ENCODE measurements at places on chromosomes 13 and 19. TPM values are rescaled to one million over a fixed set of nuclear protein-coding genes. Genes with fewer than 3 reads are reported as not detected.

DNA sequence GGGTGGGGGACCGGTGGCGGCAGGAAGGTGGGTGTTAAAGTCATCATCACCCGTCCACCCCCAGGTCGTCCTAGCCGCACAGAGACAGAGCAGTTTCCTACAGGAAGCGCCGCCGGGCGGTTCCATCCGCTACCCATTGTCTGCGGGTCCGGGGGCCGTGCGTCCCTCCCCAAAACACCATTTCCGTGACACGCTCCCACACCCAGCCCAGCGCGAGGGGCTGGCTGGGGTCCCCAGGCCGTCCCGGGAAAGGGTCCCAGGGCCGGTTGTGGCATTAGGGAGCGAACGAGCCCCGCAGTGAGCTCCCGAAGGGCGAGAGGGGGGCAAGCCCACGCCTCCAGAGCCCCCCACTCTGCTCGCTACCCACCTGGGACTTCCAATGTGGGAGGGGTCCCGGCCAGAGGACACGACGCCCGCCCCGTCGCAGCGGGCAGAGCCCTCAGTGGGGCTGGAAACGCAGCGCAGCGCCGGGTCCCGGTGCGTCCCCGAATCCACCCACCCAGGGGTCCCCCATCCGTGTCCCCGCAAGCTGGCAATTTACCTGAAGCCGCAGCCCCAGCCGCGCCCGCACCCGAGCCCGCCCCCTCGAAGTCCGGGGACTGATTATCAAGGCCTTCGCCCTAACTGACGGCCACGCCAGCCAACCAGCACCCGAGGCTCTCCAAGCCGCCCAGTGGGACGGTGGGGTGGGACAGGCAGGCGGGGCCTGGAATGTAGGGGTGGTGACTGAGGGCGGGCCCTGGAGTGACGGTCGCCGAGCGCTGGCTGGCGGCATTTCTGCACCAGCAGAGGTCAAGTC is at the start of gene KANK3:
Gene KANK3 (minus strand): TSS at position 579 of the 799 bp plus-strand sequence. CDS start 5,434 bp downstream, outside the sequence.
- DNase-seq: peak; percentile 88
- H3K27me3 ChIP-seq: peaks cover 56% of the 10 kb centered on the region
- H3K36me3 ChIP-seq: no peaks in the 10 kb centered on the region
- no peak within 1 kb of the TSS for H3K27ac ChIP-seq
- H3K4me3 ChIP-seq: peak within 1 kb of the TSS; percentile 64

- no peaks in the 10 kb centered on the region for H3K27me3 ChIP-seq
- H3K4me1 ChIP-seq: no peaks in the 10 kb centered on the region
- H3K4me3 ChIP-seq: no peak overlapping the region
- DNase-seq: no peak
- H3K36me3 ChIP-seq: no peaks in the 10 kb centered on the region
These were observed 35.3 kb upstream of the SLC10A2 start for GRCh38 chr13:103101500-103101899.

DNA sequence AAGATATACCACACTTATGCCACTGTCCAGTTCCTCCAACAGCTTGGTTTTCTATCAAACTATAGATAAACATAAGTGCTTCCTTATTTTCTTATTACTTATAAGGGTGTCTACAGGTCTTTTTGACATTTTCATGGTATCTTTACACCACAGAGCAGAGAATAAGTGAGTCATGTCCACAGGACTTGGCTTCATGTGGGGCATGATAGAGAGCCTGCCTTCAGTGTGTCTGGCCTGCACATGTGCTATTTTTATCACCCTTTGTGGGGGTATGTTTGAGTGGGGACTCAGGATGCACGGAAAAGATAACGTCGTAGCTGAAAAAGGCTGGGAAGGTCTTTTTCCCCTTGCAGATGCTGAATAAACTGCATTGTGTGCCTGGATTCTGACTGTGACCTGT is 8.1 kb upstream of the STOML3 start:
- DNase-seq: no peak
- H3K4me1 ChIP-seq: no peaks in the 10 kb centered on the region
- no peaks in the 10 kb centered on the region for H3K36me3 ChIP-seq
- H3K27me3 ChIP-seq: no peaks in the 10 kb centered on the region

GRCh38 chr19:35204799-35205732 is 23.5 kb downstream of the FAM187B start:
- H3K4me3 ChIP-seq: no peak overlapping the region
- no peak for DNase-seq
- H3K36me3 ChIP-seq: no peaks in the 10 kb centered on the region
- H3K4me1 ChIP-seq: peaks cover 6% of the 10 kb centered on the region

DNA sequence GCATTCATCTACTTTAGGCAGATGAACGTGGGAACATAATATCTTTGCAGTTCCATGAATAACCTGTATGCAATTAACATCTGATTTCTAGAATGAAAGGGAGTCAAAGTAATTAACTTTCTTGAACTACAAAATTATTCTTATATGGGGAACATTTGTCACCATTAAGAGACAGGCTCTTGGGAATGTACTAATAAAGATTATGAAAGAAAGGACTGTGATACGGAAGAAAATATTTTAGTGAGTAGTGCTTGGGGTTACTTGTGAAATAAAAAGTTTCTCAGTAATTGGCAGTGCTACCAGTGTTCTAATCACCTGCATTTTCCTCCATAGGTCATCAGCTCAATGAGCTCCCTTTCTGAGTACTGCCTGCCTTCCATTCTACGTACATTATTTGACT is 85.4 kb downstream of the FRY start:
- peaks cover 11% of the 10 kb centered on the region for H3K36me3 ChIP-seq
- no peak for DNase-seq
- no peaks in the 10 kb centered on the region for H3K27me3 ChIP-seq
- no peak overlapping the region for H3K27ac ChIP-seq
- no peak overlapping the region for H3K4me3 ChIP-seq

- H3K4me1 ChIP-seq: no peaks in the 10 kb centered on the region
- H3K27me3 ChIP-seq: no peaks in the 10 kb centered on the region
- H3K36me3 ChIP-seq: no peaks in the 10 kb centered on the region
- no peak overlapping the region for H3K27ac ChIP-seq
- H3K4me3 ChIP-seq: no peak overlapping the region
These were observed 180.1 kb downstream of the NUFIP1 start for GRCh38 chr13:44809190-44809589.

GRCh38 chr19:39405958-39406655 is 540 bp upstream of the ZFP36 start:
- no peak for DNase-seq
- H3K27me3 ChIP-seq: peaks cover 27% of the 10 kb centered on the region
- no peak overlapping the region for H3K27ac ChIP-seq
- peak overlapping the region; percentile 89 for H3K4me3 ChIP-seq

DNA sequence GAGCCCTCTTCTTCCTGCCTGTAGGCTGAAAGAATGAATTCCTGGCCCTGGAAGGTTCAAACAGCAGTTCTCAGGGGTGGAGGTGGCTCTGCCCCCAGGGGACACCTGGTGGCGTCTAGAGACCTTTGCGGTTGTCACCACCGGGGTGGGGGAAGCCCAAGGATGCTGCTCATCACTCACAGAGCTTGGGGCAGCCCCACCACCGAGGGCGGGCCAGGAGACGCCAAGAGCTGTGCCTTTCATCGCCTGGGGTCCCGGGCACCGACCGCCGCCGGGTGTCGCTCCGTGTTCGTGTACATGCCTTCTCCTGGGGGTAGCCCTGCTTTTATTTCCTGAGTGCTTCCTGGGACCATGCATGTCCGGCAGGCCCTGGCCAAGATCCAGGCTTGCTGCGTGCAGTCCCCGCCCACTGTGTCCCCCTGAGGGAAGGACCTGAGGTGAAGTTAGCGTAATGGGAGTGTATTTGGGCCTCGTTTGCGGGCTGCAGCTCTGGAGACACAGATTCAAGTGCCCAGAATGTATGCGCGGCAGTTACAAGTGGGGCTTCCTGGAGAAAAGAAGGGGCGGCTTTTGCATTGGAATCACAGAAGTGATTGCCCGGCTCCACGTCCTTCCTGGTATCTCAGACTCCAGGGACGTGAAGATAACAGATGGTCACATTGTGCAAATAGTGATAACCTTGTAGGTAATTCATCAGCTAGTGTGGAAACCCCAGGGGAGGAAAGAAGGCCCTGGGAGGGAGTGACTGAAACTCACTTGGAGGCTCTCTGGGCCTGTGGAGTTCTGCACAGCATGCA is 7.8 kb downstream of the DOT1L start:
- H3K27me3 ChIP-seq: no peaks in the 10 kb centered on the region
- H3K4me3 ChIP-seq: no peak overlapping the region
- H3K27ac ChIP-seq: peak overlapping the region; percentile 43
- DNase-seq: no peak
- peaks cover 62% of the 10 kb centered on the region for H3K4me1 ChIP-seq
- H3K36me3 ChIP-seq: no peaks in the 10 kb centered on the region

SPACA4 gene
- not detected for total RNA-seq

EDDM13 gene
- not detected for total RNA-seq
